RCC 7860 (cell line): ENCODE measurements at places on chromosomes 11 and 22.

GRCh38 chr11:47399860-47400767 is 8.3 kb upstream of the SLC39A13 start:
- DNase-seq: no peak

GRCh38 chr11:120834686-120835210 is 189.2 kb upstream of the TBCEL start:
- peak; percentile 15 for DNase-seq

DNA sequence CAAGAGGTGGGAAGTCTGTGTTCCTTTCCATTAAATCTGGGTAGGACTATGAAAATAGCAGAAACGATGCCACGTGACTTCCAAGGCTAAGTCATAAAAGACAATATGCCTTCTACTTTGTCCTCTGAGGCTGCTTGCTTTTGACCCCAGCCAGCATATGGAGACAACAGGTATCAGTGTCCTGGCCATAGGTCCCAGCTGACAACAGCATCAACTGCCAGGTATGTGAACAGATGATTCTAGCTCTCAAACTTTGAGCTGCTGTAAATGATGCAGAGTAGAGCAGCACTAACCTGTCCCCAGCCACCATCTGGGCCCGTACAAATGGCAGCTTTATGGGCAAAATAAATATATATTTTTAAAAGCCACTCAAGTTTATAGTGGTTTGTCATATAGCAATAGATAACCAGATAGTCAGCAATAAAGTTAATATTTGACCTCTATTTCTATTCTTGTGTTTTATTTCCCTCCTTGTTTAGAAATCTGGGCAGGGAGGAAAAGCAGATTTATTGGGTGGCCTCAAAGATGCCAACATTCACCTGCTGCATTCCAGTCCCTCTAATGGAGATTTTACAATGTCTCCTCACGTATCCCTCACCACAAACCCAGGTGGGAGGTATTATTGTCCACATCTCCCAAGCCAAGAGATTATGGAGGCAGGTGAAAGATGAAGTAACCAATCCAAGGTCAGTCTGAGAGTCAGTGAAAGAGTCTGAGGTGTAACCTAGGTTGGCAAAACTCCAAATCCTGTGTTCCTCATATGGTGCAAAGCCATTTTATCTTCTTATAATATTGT is 209.6 kb upstream of the LARGE1 start:
- DNase-seq: no peak

DNA sequence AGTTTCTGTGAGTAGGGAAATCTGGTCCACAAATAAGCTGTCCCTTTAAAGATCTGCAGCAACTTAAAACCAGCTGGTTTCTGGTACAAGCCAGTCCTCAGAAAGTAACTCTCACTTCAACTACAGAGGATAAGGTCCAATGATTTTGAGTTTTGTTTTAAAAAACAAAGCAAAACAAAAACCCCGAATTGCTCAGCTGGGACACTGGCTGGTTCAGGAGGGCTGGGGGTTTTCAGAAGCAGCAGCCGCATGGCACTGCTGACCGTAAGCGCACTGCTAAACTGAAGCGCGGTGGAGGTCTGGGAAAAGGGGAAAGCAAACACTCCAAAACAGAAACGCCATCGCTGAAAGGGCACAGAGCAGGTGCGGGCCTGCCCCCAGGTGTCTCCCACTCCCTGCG is 59.7 kb downstream of the MICAL3 start:
- no peak for DNase-seq

GRCh38 chr11:131253142-131253655 is 117.2 kb upstream of the NTM start:
- no peak for DNase-seq

DNA sequence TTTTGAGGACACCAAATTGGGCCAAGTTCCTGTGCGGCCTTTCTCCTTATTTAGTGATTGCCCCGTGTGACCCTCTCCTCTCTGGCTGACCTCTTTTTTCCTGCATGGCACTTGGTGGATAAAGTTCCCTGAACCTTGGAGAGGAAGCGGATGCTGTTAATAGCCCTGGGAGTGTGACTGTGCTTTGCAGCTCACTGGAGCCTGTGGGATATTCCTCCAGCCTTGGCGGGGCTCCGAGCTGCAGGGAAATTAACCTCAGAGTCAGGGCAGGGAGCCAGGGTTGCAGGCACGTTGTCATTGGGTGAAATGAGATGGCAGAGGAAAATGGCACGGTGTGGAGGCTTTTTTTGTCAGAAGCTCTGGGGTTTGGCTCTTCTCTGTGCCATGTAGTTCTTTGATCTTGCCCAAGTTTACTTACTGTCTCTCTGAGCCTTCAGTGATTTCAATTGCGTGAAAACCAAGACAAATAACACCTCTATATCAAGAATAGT is 965 bp downstream of the OR9Q1 start:
- DNase-seq: peak; percentile 76

DNA sequence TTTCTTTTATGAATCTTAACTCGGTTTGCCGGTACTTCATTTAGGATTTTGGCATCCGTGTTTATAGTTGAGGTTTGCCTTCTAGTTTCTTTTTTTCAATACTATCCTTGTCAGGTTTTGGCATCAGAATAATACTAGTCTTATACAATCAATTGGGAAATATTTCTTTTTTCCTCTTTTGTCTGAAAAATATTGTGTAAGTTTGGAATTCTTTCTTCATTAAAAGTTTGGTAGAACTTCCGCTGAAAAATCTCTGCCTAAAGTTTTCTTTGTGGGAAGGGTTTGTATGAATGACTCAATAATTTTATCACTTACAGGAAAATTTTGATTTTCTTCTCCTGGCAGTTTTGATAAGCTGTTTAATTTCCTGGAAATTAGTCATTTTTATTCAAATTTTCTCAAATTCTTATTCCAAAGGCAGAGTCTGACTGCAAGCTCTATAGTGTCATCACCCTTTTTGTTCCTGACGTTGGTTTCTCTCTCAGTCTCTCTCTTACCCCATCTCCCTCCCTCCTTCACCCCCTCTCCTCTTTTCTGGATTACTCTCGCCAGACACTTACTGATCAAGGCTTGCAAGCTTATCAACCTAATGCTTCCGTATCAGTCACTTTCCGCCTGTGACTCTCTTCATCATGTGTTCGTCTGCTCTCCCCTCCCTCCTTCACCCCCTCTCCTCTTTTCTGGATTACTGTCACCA is 555.7 kb downstream of the TBC1D22A start:
- DNase-seq: no peak

DNA sequence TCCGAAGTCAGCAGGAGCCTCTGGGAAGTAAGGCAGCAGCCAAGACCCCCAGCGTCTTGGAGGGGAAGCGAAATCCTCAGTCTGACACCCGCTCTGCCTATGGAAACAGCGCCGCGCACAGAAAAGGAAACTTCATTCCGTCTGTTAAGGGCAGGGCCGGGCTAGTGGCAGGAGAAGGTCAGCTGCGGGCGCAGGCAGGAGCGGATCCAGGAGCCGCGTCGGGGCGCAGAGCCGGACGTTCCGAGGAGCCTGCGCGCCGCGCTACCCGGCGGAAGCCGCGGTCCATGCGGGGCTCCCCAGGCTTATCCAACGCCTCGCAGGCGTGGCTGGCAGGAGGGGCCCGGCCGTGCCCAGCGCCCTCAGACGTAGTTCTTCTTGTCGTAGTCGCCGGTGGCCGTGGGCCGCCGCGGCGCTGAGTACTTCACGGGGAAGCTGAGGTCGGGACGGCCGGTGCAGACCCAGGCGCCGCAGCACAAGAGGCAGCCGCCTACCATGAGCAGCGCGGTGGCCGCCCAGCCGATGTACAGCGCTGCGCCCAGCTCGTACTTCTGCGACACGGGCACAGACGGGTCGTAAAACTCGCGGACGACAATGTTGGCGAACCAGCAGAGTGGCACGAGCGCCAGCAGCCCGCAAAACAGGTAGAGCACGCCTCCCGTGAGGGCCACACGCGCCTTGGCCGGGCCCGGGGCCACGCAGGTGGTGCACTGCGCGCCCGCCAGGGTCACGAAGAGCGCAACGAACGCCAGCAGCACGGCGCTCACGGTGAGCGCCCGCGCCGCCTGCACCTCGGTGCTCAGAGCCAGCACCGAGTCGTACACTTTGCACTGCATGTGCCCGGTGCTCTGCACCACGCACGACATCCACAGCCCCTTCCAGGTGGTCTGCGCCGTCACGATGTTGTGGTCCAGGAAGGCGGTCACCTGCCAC is 705 bp downstream of the CLDN5 start:
- DNase-seq: no peak

GRCh38 chr11:19895776-19896175 is 183.1 kb downstream of the NAV2 start:
- DNase-seq: no peak

DNA sequence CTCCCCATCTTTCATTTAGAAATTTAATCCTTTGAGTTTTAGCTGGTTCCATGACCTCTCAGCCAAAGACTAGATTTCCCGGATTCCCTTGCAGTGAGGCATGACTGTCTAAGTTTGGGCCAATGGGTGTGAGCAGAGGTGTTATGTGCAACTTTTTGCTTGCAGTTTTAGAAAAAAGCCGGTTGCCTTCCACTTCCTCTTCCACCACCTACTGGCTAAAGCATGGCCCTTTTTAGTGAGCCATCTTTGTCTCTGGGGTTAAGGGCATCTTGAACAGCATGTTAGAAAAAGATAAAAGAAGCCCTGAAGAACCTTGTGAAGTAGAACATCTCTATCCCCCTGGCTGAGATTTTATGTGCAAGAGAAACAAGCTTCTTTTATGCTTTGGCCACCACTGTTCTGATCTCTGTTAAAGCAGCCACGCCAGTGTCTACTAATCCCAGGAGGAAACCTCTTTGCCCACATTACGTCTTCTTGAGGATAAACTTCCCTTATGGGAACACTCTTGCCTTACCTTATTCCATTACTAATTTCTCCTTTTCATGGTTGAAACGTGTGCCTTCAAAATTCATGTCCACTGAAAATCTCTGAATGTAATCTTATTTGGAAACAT is 279.9 kb downstream of the TENM4 start:
- no peak for DNase-seq

DNA sequence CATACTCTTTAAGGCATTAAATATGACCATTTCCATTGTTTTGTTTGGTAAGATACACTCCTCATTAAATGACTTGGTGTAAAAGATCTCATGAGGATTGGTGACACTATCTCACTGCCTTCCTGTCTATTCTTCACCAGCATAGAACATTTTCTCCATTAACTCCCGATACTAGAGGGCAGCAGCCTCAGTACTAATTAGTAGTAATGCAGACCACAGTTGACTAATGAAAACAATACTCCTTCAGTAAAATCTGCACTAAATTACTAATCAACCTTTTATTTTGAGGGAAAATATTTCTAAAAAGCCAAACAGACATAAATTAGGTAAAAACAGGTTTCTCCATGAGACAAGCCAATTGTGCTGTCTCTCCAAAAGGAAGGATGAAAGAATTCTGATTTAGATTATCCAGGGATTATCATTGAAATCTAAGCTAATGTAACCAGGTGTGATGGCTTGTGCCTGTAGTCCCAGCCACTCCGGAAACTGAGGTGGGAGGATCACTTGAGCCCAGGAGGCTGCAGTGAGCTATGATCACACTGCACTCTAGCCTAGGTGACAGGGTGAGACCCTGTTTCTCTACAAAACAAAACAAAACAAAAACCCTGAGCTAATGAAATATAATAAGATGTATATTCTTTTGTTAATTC is 9.4 kb downstream of the PGM2L1 start:
- DNase-seq: peak; percentile 11

DNA sequence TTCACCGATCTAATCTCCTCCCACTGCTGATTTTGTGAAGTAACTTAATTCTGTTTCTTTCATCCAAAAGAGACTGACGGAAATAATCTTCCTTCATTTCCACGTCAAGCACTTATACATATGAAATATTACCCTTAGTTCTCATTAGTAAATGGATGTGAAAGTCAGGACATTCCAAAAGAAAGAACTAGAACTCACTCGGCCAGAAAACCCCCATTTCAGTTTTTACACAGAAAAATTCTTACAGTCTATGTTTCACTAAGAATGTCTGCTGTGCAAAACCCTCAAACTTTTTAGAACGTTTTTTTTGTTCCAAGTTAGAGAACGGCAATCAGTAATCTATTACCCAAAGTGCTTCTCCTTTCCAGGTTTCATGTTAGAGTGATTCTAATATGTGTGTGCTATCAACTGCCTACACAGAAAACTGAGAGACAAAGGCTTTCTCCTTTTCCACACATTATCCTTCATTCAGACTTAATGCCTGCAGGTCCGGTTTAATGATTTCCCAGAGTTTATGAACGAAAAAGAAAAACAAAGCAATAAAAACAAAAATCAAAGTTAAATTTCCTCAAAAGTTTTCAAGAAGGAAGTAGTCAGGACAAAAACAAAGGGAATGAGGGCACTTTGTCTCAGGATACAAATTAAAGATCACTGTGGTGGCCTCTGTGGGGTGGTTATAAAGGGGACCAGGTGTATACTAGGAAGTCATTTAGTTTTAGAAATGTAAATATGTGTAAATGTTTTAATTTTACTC is 11.3 kb upstream of the SESN3 start:
- no peak for DNase-seq

- DNase-seq: no peak
Observed at GRCh38 chr11:105447936-105448702, 161.8 kb upstream of the GRIA4 start.

DNA sequence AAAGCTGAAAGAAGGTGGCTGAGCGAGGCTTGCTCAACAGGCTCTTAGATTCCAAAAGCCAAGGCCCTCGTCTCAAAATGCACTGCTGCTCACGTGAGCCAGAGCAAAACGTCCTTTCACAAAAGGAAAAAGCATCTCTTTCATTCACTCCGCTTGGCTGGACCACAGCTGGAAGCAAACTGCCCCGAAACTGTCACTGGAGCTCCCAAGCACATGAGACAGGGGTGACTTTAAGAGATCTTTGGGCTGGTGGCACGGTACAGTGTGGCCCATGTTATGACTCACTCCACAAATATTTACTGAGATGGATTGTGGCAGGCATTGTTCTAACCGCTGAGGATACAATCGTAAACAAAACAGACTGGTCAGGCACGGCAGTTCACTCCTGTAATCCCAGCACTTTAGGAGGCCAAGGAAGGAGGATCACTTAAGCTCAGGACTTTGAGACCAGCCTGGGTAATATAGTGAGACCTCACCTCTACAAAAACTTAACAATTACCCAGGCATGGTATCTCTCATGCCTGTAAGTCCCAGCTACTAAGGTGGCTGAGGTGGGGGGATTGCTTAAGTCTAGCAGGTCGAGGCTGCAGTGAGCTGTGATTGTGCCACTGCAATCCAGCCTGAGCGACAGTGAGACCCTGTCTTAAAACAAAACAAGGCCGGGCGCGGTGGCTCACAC is 3.6 kb downstream of the PLA2G6 start:
- DNase-seq: peak; percentile 84

- no peak for DNase-seq
Observed at GRCh38 chr22:34975721-34976120, 90.2 kb upstream of the ISX start.

DNA sequence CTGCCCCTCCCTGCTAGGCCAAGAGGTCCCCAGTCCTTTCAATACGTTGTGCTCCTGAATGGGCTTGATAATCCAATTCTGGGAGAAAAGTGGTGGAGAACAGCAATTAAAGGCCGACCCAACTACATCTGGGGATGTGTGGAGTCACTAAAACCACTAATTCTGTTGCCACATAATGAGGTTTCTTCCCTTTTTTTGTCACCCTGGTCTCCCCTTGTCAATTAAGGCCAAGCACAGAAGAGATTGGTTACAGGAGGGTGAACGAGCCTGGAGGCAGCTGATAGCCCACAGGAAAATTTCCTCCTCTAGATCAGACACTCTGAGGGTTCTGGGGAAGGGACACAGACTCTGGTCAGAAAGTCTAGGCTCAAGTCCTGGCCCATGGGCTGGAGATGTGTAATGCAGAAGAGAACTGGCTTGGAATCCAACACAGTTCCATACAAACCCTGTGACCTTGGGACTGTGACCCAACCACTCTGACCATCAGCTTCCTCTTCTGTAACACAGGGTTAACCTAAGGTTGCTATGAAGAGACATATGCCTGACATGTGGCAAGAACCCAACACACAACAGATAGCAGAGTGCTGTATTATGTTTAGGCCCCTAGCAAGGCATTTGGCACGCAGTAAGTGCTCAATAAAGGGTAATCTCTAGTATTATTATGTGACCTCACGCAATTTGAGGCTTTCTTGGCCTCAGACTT is 146.4 kb downstream of the CHST1 start:
- no peak for DNase-seq
